Activated CD4-positive, CD25-positive, alpha-beta regulatory T cell (primary cell): ENCODE measurements at places on chromosomes 5 and 9.
A peak's percentile ranks its signal among the peaks of the same experiment; 100 is the strongest.

GRCh38 chr5:168291964-168292785 is 730 bp downstream of the WWC1 start:
- DNase-seq = no peak

GRCh38 chr9:105158898-105159297 is 85.6 kb upstream of the SLC44A1 start:
- DNase-seq = no peak

GRCh38 chr9:89444925-89445765 is 52.8 kb downstream of the SEMA4D start:
- no peak for DNase-seq

DNA sequence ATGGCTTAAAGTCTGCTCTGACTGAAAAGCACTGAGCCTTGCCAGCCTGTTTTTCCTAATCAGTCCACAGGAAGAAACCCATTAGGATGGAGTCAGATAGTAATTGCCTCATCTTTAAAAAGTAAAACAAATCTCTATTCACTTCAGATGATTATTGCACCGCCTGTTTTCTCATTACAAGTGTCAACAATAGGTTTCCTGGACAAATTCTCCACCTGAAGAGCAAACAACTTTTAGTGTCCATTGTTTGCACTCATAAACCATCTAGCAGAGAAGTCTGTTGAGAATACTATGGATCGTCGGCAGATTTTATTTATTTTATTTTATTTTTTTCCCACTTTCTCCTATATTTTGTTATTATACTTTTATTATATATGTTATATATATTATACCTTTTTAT is 20.3 kb downstream of the C5orf63 start:
- DNase-seq = no peak

GRCh38 chr9:131273856-131274673 is 2.2 kb downstream of the FAM78A start:
- DNase-seq = no peak

DNA sequence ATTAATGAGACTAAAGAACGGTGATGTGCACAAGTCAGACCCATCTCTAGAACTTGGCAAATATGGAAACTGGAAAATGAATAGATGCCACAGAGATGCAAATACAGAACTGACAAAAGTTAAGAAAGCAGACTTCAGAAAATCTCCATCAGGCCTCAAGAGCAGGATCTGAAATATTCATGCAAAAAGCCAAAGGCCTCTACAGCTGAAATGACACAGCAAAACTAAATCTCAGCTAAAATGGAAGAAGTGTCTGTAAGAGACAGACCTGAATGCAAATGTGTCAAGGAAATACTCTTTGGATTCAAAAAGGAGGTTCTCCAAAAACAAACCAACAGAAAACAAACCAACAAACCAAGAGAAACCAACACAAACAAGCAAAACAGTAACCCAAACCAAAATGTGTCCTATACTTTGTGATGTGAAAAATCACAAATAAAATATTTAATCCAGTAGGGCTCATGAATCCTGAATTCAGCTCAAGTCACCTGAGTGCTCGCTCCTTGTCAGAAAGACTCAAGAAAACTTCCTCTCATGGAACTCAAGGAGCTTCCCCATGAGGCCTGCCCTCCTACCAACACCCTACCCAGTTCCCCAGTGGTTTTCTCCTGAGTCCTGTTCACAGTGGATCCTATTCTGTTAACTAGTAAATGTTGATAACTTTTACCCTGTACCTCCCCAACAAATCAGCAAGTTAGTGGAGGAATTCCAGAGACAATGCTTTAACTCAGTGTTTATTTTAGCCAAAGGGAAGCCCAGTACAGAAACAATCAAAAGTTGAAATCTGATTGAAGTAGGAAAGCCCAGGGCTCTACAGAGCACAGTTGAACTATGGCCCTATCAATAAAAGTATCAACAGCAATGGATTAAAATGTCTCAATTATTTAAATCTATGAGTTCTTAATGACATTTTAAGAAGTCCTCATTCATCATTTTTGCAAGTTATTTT is 14.6 kb downstream of the MRPS27 start:
- no peak for DNase-seq

GRCh38 chr9:131677444-131678180 is 62.3 kb downstream of the RAPGEF1 start:
- no peak for DNase-seq

DNA sequence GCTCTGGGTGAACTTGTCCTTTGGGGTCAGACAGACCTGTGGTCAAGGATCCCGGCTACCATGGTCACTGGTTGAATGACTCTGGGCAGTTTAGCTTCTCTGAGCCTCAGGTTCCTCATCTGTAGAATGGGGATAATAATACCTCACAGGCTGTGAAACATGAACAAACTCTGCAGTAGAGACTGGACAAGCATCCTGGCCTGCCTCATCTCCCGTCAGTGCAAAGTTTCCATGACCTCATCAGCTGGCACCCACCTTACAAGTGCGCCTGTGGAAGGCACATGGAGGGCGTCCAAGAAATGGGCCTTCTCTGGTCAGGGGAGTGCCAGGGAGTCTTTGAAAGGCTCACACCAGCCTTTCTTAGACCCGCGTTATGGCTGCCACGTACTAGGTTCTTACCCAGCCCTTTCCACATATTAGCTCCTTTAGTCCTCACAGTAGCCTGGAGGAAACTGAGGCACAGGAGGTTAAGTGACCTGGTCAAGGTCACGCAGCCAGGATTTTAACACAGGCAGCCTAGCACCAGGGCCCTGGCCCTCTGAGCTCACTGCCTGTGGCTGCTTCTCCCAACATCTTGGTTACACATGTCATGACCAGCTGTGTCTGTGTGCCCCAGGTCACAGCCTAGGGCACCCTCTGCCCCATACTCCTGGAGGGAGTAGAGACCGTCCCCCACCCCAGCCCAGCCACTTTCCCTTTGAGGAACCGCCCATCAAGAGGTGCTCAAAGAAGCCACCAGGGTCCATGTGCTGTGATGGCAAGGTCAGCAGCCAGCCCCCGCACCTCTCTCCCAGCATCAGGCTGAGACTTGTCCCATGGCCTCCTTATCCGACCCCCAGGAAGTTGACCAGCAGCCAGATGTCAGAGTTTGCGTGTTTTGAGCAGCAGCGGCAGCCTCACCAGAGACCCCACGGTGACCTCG is 39.4 kb upstream of the RPL26L1 start:
- DNase-seq = no peak

GRCh38 chr9:21395778-21396717 is 10.8 kb upstream of the IFNA2 start:
- peak; percentile 39 for DNase-seq

- DNase-seq = no peak
These were observed 14.1 kb downstream of the SEMA4D start for GRCh38 chr9:89483592-89484474.

DNA sequence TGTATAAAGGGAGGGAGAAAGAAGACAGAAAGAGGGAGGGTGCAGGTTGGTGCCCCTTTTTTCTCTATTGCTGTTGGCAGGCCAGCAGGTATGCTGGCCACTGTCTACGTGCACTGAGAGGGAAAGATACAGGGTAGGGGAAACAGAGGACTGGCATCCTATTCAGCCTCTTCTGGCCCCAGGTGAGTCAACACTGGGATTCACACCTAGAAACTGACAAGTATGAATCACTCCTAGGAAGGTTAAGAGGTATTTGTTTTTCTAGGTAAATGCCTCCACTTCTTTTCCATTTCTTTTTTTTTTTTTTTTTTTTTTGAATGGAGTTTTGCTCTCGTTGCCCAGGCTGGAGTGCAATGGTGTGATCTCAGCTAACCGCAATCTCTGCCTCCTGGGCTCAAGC is 2.8 kb upstream of the UBAP1 start:
- no peak for DNase-seq

DNA sequence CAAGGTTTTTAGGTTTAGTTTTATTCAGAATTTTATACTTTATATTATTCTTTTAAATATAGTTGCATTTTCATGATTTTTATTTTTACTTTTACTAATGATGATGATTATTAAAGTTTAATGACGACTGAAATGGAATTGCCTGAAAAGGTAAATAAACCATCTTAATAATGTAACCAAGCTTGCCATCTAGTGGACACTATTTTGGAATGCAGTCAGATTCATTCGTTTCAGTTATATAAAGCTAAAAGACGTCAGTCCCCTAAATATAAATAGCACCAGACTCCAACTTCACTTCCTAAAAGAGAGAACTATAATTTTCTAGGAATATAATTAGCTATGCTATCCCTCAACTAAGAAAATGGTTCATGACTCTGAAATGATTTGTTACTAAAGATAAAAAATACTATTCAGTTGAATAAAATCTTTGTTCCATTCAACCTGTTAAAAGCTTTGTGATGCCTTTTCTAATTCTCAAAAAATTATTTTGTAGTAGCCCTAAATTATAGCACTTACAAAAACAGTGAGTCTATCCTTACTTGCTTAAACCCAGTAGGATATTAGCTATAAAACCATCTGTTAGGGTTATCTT is 19.9 kb downstream of the ABITRAM start:
- DNase-seq = no peak
